ENCODE measurements at places on chromosomes 1 and 21.

DNA sequence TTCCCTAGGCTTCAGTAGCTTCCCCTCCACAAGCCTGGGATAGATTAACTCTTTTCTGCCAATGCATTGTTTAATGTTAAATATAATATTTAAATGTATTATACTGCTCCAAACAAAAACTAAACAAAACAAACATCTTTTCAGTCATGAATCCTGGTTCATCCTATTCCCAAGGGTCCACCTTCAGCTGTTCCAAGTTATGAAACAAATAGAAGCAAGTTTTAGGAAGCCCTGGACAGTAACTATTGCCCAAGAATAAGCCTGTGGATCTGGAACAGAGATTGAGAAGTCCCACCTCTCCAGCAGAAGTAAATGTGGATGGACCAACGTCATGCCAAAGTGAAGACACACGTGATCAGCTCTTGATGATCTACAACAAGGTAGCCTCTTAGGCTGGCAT is 408.1 kb downstream of the SETD4 start:
- no peak for DNase-seq

GRCh38 chr1:8318436-8318835 is 522 bp downstream of the SLC45A1 start:
- no peak for DNase-seq

DNA sequence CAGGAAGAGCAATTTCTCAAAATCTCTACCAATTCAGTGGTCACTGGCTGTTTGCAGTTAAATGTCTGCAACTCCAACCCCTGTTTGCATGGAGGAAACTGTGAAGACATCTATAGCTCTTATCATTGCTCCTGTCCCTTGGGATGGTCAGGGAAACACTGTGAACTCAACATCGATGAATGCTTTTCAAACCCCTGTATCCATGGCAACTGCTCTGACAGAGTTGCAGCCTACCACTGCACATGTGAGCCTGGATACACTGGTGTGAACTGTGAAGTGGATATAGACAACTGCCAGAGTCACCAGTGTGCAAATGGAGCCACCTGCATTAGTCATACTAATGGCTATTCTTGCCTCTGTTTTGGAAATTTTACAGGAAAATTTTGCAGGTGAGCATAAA is 167.2 kb downstream of the CRB1 start:
- no peak for DNase-seq

DNA sequence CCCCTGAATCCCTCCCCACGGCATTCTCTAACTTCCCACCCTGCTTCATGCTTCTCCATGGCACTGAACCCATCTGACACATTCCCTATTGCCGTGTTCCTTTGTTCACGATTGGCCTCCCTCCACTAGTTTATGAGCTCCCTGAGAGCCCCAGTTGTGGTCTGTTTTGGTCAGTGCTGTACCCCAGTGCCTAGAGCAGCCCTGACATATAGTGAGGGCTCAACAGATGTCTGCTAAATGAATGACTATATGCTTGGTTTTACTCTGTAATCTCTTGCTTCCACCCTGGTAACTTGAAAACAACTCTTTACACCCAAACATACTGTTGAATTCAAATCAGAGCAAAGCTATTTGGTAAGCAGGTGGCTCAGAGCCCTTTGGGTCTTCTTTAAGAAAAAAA is 171.1 kb upstream of the EDN2 start:
- no peak for DNase-seq
